ENCODE measurements at places on chromosomes 6 and 20.
A peak's percentile ranks its signal among the peaks of the same experiment; 100 is the strongest.

DNA sequence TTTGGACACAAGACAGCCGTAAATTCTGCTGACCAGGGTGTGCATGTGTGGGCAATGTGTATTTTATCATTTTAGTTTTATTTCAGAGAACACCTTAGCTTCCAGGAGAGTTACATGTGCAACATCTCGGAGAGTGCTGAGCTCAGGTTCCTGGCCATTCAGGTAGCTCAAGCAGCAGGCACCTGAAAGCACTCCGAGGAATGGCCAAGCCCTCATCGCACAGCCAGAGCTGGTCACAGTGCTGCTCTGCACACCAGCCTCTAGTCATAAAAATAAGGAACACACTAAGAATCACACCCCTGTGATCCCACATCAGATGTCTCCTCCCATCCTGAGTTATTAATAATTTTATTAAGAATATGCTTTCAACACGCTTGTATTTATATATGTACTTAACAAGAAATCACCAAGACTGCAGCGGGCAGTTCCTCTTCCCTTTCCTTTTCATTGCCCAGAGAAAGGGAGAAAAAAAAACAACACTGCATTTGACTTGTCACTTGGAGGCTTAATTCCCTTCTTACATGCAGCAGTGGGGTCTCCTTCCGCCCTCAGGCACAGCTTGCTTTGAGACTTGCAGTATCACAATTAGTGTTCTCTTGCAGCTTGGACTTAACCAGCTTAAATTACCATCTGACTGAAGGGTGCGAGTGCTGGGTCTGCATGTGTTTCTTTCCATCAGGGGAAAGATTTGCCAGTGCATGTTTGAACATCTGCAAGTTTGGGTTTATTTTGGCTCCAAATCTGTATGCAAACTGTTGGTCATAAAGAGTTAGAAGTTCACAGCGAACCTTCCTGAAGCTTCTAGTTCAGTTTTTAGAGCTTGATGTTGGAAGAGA, 36.0 kb upstream of the IRF4 start:
- DNase-seq, result no peak

- DNase-seq, result no peak
These were observed 17.9 kb downstream of the RNF24 start for GRCh38 chr20:3997446-3997845.

DNA sequence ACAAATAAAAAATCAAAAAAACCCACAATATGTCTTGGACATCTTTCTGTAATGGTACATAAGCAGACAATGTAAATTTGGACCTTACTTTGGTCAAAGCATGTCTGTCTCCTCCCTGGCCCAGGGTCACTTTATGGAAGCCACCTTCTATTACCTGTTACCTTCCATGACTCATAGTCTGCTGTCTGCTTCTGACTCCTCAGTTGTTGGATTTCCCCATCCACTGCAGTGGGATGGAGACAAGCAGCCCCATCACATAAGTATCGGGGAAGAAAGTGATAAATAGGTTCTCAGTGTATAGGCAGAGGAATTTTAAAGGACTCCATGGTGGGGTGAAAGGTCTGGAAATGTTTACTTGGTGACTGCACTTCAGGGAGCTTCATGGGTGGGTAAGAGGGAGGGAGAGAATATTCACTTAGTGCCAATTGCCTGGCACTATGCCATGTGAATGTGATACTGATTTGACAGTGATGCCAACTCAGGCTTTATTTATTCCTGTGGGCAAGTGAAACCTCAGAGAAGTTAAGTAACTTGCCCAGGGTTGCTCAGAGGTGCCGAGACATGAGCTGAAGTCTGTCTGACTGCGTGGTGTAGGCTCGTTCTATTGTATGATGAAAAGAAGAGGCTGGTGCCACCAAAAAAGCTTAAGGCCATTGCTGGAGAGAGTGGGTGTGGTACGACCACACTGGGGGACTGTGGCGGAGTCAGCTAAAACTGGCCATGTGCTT, 175.6 kb upstream of the RNF24 start:
- no peak for DNase-seq

GRCh38 chr6:136550330-136551071, at the start of gene MAP7:
MAP7 (minus strand) TSS chr6:136550422; CDS start chr6:136550408, 14 bp downstream.
- DNase-seq, result peak; percentile 65

- DNase-seq, result no peak
These were observed 76.9 kb downstream of the PRL start for GRCh38 chr6:22219925-22220324.

All from umbilical cord (tissue), 2 donors.